ENCODE measurements at places on chromosomes 11 and 22.

- DNase-seq, result no peak
Observed at GRCh38 chr11:71913756-71914526, 14.5 kb downstream of the XNDC1N start.

- DNase-seq, result no peak
Observed at GRCh38 chr11:130146796-130147195, 12.8 kb upstream of the ST14 start.

- DNase-seq, result no peak
Observed at GRCh38 chr11:88522624-88523385, 185.3 kb upstream of the CTSC start.

DNA sequence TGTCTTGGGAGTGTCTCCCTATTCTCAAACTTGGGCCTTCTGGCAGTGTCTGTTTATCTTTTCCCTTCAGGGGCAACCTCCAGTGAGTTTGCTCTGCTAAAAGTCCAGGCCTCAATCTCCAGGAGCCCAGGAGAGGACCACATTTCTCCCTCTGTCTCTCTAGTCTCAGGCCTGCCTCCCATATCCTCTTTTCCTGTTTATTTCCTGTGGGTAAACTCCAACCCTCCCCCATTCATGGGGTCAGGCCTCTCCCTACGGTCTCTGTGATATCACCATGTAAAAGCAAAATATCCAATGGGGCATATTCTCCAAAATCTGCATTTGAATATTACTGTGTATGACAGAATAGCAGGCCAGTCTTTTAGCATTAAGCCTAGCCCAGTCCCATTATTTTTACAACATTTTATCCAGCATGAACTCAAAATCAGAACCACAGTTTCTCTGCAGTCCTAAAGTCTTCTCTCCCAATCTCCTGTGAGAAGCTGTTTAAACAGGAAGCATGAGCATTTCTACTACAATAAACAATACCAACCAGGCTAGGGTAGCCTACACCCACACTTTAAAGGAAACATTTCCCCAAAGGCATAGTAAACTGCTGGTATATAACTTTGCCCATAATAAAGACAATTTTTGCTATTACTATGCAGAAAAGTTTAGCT is 18.0 kb upstream of the TMEM135 start:
- no peak for DNase-seq

GRCh38 chr11:27599217-27599616 is 92.6 kb upstream of the LIN7C start:
- no peak for DNase-seq

DNA sequence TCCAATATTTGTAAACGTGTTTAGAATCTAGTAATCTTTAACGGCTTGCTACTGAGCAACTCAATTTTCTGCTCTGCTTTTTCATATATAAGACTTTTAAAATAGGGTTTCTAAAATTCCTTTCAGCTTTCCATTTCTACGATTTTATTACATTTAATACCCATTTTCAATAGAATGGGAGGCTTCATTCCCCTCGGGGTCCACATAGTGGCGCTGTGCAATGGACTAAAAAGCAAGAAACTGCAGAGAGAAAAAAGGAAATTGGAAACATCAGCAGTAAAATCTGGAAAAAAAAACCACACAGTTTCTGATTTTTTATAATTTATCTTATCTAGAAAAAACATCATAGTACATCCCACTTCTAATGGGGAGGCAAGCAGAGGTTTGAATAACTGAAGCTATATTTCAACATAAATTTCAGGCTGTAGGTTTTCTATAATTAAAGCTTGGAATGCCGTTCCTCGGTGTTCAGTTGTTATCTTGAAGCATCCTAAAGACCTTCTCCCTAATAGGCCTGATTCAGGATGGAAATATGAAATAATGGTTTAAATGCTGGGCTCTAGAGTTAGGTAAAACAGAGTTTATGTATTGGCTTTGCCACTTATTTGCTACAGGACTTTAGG is 18.7 kb upstream of the JHY start:
- DNase-seq, result no peak

GRCh38 chr22:48748860-48749554 is 1078.7 kb downstream of the BRD1 start:
- no peak for DNase-seq

DNA sequence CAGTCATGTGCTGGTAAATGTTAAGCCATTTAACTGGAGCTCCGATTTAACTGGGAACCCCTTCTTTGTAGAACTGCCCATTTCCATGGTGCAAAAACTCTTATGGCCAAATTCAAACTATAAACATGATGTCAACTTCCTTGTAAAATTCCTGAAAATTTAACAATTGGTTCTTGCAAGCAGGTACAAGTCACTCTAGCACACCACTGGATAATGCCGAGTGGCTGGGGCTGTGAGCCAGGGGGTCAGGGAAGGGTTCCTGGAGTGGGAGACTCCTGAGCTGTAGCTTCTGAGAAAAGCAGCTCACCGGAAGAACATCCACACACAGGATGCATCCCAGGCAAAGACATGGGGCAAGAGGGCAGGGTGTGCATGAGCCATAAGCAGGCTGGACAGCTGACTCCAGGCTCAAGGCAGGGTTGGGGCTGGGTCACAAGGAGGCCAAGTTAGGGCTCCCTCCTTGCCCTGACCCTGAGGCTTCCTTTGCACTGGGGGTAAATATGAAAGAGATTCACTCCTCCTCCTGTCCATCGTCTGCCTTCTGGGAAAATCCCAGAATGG is 18.2 kb downstream of the P2RY2 start:
- no peak for DNase-seq

DNA sequence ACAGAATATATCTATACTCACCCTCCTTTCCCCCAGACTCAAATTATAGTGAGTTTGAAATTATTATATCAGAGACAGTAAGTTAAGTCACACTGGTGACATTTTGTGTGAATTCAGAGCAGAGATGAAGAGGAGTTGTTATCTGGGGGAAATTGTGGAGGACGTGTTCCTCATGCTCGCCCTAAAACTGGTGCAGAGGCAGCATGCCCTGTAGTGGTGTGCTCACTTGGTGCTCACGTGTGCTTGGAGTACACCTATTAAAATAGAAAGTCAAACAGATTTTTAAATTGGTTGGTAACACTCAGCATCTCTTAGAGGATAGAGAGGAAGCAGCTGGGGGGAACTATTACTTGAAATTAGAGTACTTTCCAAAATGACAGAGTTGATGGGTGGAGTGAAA is 51.6 kb upstream of the ADSL start:
- DNase-seq, result no peak

DNA sequence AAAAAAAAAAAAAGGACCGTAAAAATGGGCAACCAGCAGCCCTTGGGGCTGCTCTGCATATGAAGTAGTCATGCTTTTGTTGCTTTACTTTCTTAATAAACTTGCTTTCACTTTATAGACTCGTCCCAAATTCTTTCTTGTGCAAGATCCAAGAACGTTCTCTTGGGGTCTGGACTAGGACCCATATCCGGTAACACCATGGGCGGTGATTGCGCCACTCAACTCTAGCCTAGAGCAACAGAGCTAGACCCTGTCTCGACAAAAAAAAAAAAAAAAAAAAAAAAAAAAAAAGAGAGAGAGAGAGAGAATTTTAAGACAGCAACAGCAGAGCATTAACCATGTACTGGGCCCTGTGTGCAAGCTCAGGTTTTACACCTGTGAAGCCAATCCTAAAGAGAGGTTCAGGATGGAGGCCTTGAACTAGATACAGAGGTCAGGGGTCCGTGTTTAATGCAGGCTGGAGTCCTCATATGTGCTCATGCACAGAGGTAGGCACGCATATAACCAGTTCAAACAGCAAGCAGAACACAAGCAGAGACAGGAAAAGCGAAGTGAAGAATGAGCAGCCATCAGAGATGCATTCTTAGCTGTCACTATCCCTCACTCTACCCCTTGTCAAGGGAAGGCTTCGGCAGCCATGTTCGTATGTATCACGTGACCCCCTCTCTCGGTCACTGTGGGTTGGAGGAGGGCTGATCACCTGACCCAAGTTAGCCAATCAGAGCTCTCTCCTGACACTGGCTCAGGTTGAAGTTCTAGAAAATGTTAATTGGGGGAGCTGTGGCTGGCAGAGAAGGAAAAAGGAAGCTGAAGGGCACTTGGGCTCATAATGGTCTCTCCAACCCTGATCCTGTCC is 16.7 kb upstream of the SYT12 start:
- DNase-seq, result peak; percentile 1

DNA sequence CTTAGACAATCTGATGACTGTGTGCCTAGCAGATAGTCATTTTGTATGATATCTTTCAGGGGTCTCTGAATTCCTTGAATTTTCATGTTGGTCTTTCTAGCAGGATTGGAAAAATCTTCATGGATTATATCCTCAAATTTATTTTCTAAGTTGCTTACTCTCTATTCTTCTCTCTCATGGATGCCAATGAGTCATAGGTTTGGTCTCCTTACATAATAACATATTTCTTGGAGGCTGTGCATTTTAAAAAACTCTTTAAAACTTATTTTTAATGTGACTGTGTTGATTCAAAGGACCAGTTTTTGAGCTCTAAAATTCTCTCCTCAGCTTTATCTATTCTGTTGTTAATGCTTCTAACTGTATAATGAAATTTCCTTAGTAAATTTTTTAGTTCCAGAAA is 198.7 kb downstream of the AASDHPPT start:
- no peak for DNase-seq

DNA sequence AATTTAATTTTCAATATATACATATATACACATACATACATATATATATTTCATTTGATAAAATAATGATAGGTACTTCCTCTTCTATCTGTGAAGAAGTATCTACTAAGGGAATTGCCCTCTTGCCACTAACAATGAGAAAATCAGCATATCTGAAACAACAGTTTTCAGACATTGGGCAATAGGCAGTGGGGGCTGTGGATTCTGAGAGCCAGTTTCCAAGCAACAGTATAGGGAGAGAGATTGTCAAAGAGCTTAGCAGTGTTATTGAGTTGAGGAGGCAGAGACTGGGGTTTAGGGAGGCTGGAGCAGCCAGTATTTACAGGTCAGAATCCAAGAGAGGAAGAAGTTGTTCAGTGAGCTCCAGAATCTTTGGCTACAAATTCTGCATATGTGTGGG is 119.3 kb downstream of the ARFGAP2 start:
- no peak for DNase-seq

GRCh38 chr11:9616042-9616675 is 42.7 kb downstream of the WEE1 start:
- no peak for DNase-seq

DNA sequence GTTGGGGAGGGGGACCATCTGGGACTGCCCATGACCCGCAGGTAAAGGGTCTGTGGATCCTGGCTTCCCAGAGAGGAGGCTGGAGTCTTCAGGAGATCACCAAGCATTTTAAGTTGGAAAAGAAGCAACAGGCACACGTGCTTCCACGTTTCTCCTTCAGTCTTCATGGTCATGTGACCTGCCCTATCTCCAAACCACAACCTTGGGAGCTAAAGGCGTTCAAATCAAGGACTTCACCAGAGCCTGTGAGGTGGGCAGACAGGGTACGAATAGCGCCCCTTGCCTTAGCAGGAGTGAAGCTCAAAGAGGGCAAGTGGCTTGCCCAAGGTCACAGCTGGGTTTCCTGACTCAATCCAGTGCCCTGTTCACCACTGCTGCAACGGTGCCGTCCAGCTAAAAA is 6.7 kb downstream of the TMEM184B start:
- no peak for DNase-seq

- no peak for DNase-seq
Observed at GRCh38 chr11:1256257-1257045, 33.6 kb downstream of the MUC5B start.

- no peak for DNase-seq
Observed at GRCh38 chr11:94809251-94809650, 41.1 kb downstream of the AMOTL1 start.

- peak; percentile 63 for DNase-seq
Observed at GRCh38 chr11:45843158-45843924, 3.9 kb upstream of the CRY2 start.

GRCh38 chr11:80086496-80087055 is 645.7 kb upstream of the TENM4 start:
- no peak for DNase-seq
